Dermis microvascular lymphatic vessel endothelial cell (primary cell): ENCODE measurements at places on chromosomes 7 and 10.

- no peak for DNase-seq
These were observed 145.4 kb downstream of the PTPRN2 start for GRCh38 chr7:158442260-158442659.

GRCh38 chr7:77441046-77441445 lies 24.9 kb upstream of the GSAP start:
- DNase-seq = no peak

DNA sequence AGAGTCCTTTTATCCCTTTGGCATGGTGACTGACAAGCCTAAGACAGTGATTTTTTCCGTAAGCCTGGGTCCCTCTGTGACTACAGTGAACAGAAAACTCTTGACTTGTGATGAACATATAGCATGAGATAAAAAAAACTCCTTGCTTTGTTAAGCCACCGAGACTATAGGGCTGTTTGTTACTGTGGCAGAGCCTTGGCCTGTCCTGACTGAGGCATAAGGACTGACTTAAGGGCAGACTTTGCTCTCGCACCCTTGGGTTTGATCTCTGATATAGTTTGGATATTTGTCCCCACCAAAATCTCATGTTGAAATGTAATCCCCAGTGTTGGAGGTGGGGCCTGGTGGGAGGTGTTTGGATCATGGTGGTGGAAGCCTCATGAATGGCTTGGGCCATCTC lies 316.4 kb upstream of the C7orf33 start:
- no peak for DNase-seq

DNA sequence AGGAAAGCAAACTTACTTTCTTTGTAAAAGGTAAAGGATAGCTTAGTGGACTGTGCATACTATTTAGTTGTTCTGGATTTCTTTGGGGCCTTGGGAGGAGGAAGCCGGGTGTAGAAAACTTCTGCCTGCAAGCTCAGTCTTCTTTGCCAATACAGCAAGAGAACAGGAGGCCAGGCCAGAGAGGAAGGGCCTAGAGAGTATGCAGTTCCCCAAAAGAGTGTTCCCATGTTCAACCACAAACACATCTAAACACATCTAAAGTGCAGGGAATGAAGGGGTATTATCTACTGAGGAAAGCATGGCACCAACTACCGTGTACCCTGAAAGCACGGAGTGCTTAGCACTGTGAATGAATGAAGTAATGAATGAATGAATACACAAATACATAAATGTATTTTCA lies 11.0 kb downstream of the KIAA1217 start:
- no peak for DNase-seq

DNA sequence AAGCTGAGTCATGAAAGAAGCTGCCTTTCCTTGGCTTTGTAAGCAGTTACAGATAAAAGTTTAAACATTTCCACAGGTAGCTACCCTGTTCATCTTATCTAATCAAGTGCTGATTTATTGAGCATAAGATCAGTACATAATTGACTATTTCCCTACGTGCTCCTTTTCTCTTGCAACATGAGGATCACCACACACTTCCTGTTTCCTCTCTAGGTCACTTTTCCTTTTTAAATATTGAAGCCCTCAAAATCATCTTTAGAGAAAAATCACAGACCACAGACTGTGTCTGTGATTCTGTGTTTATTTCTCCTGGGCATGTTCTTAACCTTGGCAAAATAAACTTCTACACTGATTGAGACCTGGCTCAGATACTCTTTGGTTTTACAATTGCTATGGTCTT lies 69.5 kb downstream of the ZNF37A start:
- no peak for DNase-seq
